ENCODE measurements at places on chromosomes 12 and 14.
A peak's percentile ranks its signal among the peaks of the same experiment; 100 is the strongest.

GRCh38 chr12:124411281-124411878, 116.5 kb downstream of the RFLNA start:
- DNase-seq: peak; percentile 54

DNA sequence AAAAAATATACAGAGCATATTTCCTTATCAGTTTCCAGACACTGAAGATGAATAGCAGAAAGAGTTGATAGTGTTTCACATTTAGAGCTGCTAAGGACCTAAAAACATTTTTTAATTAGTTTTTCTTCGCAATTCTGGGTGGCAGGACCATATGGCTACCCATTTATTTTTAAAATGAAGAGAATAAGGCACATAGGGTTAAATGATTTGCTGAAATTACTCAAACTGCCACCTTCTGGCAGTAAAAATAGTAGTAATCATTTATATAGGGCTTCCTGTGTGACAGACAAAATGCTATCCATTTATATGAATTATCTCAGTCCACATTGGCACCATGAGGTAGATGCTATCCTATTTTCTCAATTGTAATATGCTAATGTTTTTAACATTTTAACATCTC, 108.6 kb upstream of the CCDC196 start:
- no peak for DNase-seq

DNA sequence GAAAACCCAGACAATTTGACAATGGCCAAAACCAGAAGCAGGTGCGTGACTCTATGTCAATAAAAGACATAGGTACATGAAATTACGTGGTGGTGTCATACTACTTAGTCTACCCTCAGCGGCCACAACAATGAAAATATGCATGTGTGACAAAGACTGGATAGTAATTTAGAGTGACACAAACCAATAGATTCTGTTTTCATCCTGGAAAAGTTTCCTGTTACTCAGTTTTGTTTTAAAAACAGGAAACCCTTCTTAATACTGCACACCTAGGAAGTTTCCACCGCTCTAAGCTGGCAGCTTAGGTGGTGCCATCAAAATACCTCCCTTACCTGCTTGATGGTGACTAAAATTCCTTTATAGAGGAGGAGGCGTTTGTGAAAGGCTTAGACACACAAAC, 15.1 kb downstream of the POU6F1 start:
- no peak for DNase-seq

DNA sequence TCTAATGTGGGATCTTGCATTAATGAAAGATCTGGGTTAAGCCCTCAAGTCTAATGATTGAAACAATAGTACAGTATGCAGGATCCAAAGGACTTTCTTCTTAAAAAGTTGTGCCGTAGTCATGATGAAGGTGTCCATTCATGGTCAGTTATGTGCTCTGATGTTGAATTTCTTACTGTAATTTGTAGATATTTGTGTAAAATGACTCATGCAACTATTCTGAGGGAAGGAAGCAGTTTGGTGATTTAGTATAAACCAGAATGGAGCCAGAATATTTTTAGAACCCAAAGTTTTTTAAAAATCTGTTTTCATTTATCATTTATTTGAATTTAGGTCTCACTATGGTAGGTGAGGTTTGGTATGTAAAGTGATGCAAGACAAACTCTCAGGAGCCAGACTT, 151.2 kb downstream of the AKAP6 start:
- DNase-seq: no peak

- DNase-seq: peak; percentile 57
Observed at GRCh38 chr14:92783813-92784431, 10.2 kb upstream of the GOLGA5 start.

DNA sequence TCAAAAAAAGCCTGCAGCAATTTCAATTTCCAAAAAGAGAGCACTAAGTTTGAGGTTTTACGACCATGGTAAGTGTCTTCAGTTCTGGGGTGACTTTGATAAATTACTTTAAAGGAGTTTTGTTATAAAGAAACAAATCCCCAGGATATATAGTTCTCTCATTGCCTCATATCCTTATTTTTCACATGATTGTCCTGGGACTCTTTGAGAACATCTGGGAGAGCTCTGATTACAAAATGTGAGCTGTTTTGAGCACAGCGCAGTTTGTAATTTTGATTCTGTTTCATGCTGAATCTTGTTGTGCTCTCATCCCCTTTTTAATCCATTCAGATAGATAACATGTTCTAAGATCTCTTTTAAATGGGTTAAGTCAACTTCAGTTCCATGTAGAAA, 67.7 kb upstream of the DCN start:
- DNase-seq: no peak

DNA sequence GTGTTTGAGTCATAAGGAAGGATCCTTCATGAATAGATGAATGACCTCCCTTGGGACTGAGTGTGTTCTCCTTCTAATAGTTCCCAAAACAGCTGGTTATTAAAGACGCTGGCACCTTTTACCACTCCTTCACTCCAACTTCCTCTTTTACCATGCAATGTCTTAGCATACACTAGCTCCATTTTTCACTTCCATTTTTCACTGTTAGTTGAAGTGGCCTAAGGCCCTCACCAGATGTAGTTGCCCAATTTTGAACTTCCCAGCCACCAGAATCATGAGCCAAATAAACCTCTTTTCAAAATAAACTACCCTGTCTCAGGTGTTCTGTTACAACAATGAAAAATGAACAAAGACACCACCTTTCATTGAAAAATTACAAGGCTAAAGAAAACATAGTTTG, 64.7 kb downstream of the GPR65 start:
- DNase-seq: no peak

DNA sequence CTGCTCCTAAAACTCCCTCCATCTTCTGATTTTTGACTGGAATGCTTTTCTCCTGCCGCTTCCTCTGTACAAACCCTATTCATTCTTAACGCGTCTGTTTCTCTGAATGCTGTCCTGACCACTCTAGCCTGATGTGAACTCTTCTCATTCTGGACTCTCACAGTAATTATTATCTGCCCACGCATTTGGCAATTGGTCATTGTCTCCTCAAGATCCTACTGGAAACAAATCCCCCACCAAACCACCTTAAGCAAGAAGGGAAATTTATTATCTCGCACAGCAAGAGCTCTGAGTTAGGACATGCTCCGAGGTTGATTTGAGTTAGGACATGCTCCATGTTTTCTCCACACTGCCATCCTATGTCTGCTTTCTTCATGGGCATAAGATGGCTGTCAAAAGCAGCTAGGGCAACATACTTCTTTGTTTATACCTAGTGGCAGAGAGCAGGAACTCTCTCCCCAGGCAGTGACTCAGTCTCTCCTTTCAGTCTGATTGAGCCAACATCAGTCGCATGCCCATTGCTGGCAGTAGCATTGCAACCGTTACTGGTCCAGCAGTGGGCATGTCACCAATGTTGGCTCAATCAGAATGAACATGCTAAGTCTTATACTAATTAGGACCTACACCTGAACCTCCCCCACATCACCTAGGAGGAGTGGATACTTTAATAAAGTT, 102.2 kb downstream of the SSPN start:
- no peak for DNase-seq
